ENCODE measurements at places on chromosomes 3 and 15.

DNA sequence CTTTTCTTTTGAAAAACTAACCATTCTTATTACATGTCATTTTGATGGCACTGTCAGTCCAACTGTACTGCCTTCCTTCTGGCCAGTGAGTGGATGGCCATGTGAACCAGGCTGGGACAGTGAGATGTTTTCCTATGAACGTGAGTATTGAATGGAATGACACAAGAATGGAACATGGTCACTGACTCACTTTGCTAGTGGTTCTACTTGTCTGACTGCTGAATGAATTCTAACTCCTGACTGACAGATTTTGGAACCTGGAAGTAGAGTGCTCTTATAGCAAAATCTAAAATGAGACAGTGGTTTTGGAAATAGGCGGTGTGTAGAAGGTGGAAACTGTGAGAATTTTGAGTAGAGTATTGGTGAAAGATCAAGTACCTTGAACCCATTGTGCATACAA lies 606.9 kb upstream of the KCNMB2 start:
- H3K4me1 ChIP-seq = peaks cover 22% of the 10 kb centered on the region
- peak; percentile 26 for DNase-seq
- no peaks in the 10 kb centered on the region for H3K36me3 ChIP-seq
- no peak overlapping the region for H3K4me3 ChIP-seq
- no peak overlapping the region for H3K27ac ChIP-seq

DNA sequence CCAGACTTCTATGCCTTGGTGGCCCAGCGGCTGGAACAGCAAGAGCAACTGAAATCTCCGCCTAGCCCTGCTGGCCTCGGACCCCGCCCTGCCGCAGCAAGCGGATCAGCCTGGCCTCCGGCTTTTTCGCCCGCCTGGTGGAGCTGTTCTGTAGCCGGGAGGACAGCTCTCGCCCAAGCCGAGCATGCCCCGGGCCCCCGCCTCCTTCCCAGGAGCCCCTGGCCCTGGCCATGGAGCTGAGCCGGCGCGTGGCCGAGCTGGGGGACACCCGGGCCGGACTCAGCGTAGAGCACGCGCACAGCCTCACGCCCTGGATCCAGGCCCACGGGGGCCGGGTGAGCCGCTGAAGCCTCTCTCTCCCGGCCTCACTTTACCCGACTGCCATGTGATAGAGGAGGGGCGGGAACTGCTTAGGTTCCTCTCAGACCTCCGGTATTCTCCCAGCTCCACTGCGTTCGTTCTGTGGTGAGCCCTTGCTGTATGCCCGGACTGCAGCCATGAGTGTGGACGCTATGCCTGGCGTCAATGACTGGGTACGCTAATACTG lies 24.1 kb upstream of the MRPL3 start:
- H3K4me1 ChIP-seq = no peaks in the 10 kb centered on the region
- no peaks in the 10 kb centered on the region for H3K27me3 ChIP-seq
- H3K4me3 ChIP-seq = peak overlapping the region; percentile 33
- H3K36me3 ChIP-seq = no peaks in the 10 kb centered on the region
- no peak for DNase-seq
- no peak overlapping the region for H3K27ac ChIP-seq

DNA sequence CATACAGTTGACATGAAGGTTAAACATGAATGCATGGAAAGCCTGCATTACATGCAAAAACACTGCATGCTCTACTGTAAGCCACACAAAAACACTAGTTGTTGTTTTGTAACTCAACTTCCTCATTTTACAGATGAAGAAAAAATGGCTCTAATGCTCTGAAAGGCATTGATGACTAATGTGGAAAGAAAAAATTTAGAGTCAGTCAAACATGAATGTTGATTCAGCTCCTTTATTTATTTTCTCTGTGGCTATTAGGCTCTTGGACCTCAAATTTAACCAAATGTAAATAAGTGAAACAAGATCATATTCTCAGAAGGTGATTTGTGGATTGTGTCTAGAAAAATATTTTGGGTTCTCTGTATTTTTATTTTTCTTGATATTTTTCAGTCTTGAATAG lies 336.7 kb upstream of the ZNF717 start:
- no peaks in the 10 kb centered on the region for H3K27me3 ChIP-seq
- H3K27ac ChIP-seq = no peak overlapping the region

DNA sequence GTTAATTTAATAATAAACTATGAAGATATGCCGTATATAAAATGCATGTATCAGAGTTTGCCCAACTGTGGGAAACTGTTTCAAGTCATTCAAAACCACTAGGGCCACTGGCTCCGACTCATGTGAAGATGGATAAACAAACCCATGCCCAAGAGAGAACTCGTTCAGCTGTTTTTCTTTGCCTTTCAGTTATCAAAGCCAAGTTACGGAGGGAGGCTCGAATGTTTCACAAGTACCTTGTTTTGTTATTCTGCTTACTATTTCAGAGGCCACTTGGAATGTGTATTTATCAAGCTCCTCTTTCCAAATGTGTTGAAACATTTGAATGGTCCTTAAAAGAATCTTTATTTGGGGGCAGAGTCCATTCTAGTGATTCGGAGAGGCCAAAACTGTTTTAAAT lies 82.1 kb downstream of the DUT start:
- H3K27ac ChIP-seq = no peak overlapping the region
- H3K27me3 ChIP-seq = no peaks in the 10 kb centered on the region
- H3K4me1 ChIP-seq = no peaks in the 10 kb centered on the region
- no peak for DNase-seq
- no peaks in the 10 kb centered on the region for H3K36me3 ChIP-seq

- no peaks in the 10 kb centered on the region for H3K4me1 ChIP-seq
- H3K4me3 ChIP-seq = no peak overlapping the region
- no peaks in the 10 kb centered on the region for H3K36me3 ChIP-seq
- no peak overlapping the region for H3K27ac ChIP-seq
These were observed 73.7 kb upstream of the SLCO2A1 start for GRCh38 chr3:134103470-134103869.

Measured in PC-9 (cell line).